ENCODE measurements at places on chromosomes 16 and 17.

DNA sequence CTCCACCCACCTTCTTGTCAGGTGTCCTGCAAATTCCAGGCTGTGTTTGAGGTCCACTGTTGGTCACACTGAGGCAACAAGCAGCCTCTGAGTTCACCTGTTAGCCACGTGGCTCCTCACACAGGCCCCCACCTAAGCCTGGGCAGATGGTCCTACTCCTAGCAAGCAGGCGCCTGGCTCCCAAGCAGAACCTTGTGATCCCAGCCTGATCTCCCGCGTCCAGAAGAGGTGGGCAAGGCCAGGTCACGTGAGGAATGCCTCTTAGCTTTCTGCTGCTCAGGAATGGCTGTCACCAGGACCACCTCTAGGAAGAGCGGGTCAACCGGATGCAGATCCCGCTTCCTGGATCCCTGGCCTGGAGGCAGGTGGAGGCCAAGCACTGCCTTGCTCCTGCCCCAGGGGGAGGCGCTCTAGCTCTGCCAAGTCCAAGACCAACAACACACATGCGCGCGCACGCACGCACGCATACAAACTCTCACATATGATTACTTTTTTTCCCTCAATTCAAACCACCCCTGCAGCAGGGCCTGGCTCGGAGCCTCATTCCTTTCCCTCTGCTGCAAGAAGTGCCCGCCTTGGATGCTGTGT, 9.5 kb downstream of the CYB561 start:
- DNase-seq = peak; percentile 30

- DNase-seq = no peak
Measured at GRCh38 chr16:57070424-57070823, 22.0 kb upstream of the CPNE2 start.

GRCh38 chr17:5097101-5097834, 14.4 kb downstream of the ZNF232 start:
- DNase-seq = no peak

- DNase-seq = peak; percentile 83
Measured at GRCh38 chr17:78497115-78497540, 80.1 kb downstream of the DNAH17 start.

DNA sequence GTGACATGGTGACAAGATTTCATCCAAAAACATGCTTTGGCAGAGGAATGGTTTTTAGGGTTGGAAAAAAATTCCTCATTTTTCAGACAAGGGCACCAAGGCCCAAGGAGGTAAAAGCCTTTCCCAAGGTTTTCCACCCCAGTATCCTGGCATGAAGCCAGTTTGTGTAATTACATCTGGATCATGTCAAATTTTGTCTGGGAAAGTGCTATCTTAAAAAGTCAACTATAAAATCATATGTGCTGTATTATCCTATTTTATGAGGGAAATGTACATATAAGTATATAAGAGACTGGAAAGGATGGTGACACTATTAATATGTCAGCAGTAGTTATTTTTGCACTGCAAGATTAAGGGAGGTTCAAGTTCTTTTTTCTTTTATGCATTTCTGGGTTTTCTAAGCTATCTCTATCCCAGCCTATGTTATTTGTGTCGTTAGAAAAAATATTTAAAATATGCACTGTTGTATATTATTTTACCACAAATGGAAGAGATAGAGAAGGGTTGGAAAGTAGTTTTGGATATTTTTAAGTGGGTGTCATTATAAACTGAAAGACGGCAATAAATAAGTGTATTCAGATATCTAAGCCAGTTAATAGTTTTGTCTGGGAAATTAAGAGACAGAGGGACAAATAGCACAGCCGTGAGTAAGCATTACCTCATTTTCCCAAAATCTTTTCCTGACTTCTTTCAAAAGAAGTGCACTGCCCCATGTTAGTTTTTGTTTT, 13.5 kb upstream of the FBXO47 start:
- DNase-seq = no peak

GRCh38 chr17:79940459-79941087, 95.1 kb downstream of the TBC1D16 start:
- no peak for DNase-seq

DNA sequence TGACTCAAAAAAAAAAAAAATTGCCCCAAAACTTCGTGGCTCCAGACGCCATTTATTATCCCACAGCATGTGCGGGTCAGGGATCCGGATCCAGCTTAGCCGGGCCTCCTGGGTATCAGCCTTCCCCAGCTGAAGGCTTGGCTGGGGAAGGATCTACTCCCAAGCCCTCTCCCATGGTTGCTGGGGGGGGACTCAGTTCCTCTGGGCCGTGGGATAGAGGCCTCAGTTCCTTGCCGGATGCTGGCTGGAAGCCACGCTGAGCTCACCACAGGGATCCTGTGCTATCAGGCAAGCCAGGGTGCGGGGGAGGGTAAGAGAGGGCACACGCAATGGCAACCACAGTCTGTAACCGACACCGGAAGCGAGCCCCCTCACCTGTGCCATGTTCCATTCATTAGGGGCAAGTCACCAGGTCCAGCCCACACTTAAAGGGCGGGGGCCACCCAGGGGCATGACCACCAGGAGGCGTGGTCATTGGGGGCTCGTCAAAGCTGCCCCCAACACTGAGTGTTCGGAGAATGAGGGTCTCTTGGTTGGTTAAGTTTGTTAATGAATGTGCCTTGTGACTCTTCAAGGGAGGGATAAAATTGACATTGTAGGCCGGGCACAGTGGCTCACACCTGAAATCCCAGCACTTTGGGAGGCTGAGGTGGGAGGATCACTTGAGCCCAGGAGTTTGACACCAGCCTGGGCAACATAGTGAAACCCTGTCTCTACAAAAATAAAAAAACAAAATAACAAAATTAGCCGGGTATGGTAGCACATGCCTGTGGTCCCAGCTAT, 210.0 kb upstream of the GSE1 start:
- DNase-seq = no peak

DNA sequence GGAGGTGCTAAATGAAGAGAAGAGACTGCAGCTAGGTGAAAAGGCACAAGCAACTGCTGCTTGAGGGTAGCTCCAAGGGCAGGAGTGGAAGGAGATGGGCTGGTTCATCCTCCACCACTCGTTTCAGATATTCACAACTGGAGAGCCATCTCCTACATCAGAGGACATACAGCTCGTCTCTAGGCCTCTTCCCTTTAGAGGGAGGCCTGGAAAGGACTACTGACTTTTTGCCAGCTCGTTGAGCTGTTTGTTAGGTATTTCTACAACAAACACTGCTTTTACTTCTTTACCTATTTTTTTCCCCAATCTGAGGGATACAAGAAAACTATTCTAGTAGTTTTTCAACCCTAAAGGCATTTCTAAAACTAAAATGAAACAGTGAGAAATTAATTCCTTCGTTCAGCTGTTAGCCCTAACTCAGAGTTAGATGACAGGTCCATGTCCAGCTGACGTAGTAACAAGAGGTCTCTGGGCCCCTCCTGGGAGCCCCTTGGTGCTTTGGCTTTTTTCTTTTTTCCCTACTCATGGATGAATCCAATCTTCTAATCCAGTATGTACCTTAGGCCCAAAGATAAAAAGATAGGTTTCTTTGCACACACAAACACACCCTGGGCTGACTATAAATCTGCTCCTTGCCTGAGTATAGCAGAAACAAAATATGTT, 47.8 kb upstream of the TBX2 start:
- DNase-seq = no peak

DNA sequence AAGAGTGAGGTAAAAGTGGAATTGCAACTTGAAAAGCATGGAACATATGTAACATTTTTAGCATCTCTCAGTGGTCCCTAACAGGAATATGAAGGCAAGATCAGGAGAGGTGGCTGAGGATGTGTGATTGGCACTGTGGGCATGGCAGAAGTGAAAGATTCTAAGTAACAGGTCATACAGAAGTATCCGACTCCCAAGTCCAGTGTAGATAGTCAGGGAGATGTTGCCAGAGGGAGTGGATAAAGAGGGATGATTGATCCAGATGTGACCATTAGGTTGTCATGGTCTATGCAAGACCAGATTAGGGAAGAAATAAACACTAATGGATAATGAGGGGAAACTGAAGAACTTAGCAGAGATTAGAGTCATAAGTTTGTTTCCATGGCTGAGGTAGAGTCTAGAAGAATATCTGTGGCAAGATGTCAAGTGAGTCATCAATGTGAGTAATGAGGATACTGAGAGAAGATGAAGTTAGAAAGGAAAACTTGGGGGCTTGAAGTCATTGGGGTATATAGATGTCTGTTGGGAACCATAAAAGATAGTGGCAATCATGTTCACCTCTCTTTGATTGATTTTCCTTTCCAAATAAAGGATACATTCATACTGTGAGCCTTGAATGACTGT, 23.9 kb upstream of the CAPNS2 start:
- DNase-seq = peak; percentile 66

DNA sequence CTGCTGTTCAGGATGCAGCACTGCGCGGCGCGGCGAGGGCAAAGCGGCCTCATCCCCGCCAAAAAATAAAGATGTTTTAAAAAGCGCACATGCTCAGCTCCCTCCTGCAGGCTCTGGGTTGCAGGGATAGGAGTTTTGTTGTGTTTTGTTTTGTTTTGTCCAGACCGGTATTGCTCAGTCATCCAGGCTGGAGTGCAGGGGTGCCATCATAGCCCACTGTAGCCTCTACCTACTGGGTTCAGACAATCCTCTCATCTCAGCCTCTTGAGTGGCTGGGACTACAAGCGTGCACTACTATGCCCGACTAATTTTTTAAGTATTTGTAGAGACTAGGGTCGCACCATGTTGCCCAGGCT, 636 bp downstream of the WWOX start:
- no peak for DNase-seq

Data from suppressor macrophage treated with lipopolysaccharide for 1 hour (primary cell).